ENCODE measurements at places on chromosomes 3 and 15.

GRCh38 chr3:188123170-188123905 is 30.6 kb upstream of the LPP start:
- no peak for DNase-seq

GRCh38 chr3:22475665-22476240 is 724.7 kb upstream of the ZNF385D start:
- DNase-seq = no peak

DNA sequence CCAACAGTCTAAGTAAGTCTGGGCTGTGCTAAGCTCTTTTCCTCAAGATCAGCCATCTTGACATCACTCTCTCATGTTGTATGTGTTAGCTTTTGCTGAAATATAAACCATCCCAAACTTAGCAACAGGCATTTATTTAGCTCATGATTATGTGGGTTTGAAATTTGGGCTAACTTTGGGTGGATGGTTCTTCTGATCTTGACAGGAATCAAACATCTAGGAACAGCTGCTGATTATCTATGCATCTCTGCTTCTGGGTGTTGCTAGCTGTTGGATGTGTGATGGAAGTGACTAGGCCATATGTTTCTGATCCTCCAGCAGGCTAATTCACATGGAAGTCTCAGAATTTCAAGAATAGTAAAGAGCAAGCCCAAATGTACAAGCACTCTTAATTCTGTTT is 615.2 kb upstream of the TGFBR2 start:
- DNase-seq = no peak

GRCh38 chr15:33201491-33202231 is 7.1 kb upstream of the FMN1 start:
- no peak for DNase-seq

GRCh38 chr15:31108836-31109235 is 7.3 kb upstream of the TRPM1 start:
- DNase-seq = no peak

DNA sequence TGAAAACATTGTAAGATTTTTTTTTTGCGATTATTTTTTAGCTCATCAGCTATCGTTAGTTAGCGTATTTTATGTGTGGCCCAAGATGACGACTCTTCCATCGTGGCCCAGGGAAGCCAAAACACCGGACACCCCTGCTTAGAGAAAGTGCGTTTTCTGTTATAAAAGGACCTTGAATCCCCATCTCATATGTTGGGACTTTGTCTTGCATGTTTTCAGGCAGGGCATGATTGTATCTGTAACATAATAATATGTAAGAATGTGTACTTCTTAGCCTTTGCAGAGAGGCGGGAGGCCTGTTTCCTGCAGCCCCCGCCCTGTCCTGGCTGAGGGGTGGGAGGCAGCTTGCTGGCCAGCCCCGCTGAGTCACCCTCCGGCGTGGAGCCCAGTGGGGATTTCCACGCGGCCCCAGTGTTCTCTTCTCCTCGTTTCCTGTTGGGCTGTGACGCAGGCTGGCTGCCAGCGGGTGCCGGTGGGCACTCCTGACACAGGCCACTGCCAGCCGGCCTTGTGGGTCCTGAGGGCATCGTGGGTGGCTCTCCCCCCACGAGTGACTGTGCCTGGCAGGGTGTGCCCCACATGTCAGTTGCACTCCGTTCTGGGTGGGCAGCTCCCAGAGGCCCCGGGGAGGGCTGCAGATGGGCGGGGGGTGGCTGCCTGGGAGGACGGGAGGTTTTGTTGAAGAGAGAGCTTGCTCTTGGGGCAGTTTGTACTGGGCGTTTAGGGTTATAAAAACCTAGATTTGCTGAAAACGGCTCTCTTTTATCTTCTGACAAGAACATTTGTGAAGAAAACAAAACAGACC is 55.6 kb downstream of the SMAD3 start:
- DNase-seq = peak; percentile 64

GRCh38 chr15:45224621-45225217 is 27.3 kb upstream of the SLC28A2 start:
- DNase-seq = no peak

DNA sequence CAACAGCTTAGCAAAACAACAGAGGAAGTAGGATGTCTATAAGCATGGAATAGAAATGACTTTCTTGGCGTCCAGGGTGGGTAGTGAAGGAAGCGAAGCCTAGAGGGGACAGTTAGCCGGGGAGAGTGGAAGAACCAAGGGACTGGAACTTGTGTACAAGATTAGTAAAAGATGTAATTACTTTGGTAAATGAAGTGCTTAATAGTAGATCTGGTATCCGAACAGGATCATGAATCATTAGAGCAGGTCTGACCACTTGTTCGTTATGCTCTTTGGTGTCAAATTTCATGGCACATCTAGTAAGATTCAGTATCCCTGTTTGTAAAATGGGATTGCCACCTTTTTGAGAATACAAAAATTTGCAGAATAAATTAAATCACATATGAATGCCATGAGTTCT is 112.5 kb upstream of the MLF1 start:
- no peak for DNase-seq

DNA sequence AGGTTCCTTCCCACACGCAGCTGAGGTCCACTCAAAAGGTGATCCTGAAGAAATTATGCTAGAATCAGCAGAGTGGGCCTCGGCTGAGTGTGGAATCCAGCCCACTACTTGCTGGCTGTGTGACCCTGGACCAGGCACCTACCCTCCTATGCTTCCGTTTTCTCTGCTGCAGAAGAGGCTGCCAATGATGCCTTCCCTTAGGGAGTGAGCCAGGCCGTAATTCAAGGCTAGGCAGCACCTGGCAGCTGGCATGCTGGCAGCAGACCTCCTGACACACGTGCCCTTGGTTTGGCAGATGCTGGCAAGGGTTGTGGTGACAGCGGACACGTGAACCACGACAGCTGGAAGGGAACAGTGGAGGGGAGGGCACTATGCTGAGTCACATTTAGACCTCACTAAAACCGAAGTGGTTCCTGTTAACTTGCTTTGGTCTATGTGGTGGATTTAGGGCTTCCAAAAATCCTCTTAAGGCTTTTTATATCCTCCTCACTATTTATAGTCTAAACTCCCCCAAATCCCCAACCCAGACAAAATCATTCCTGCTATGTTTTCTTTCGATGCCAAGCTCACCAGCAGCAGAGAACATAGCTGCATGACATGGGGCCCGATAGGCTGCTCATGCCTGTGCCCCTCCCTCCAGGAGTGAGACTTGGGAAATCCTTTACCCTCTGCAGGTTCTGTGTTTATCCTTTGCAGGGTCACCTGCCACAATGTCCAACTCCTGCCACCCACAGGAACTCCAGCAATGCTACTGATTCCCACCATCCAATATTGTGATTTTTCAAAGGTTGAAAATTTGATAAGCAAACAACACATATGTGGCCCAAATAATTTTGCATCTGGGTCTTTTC is 10.6 kb upstream of the PCSK6 start:
- no peak for DNase-seq

- no peak for DNase-seq
Measured at GRCh38 chr3:21517184-21517583, 233.8 kb downstream of the ZNF385D start.

- no peak for DNase-seq
Measured at GRCh38 chr15:92580521-92580920, 75.1 kb downstream of the FAM174B start.

DNA sequence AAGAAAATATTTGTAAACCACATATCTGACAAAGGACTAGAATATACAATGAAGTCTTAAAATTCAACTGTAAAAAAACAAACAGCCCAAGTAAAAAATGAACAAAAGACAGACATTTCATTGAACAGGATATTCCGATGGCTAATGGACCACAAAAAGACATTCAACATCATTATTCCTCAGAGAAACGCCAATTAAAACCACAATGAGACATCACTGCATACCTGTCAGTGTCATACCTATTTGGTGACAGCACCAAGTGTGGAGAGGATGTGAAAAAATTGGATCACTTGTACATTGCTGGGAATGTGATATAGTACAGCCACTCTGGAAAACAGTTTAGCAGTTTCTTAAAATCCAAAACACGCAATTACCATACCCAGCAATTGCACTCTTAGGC is 29.9 kb upstream of the TJP1 start:
- DNase-seq = no peak

GRCh38 chr3:80190051-80190450 is 422.3 kb upstream of the ROBO1 start:
- DNase-seq = no peak

DNA sequence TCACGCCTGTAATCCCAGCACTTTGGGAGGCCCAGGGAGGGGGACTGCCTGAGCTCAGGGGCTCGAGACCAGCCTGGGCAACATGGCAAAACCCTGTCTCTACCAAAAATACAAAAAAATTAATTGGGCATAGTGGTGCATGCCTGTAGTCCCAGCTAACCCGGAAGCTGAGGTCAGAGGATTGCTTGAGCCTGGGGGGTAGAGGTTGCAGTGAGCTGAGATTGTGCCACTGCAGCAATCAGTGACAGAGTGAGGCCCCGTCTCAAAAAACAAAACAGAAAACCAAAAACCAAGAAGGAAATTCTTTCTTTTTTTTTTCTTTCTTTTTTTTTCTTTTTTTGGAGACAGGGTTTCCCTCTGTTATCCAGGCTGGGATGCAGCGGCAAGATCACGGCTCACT is 3.5 kb downstream of the SPATA12 start:
- DNase-seq = no peak

DNA sequence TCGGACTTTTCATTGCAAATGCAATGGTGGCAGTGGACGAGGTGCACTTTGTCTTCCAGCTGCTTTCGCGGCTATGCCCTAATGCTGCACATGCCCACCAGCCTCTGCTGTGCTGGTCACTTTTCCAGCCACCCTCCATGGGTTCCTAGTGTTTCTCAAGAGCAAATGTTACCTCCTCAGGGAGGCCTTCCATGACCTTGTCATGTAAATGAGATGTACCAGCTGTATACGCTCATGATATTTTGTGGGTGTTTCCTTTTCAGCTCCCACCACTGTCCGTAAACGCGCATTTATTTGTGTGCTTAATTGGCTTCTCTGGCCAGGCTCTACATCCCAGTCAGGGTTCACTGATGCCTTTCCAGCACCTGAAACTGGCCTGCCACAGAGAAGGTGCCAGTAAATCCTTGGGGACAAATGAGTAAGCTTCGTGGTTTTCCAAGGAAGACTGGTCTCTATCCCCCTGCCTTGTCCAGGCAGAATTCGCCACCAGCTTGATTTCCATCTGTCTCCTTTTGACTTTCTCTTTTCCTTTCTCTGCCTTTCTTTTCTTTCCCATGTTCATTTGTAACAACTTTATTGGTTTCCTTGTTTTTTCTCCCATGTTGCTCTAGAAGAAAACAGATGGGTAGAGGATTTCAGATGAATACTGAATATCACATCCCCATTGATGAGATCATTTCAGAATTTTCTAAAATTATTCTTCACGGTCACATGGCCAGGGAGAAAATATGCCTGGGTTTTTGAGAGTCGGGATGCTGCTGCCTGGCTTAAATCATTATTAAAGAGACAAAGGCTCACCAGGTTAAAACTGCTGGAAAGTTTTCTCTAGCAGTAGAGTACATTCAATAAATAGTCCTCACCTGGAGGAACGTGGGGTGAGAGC is 82.5 kb downstream of the CHST2 start:
- DNase-seq = no peak

DNA sequence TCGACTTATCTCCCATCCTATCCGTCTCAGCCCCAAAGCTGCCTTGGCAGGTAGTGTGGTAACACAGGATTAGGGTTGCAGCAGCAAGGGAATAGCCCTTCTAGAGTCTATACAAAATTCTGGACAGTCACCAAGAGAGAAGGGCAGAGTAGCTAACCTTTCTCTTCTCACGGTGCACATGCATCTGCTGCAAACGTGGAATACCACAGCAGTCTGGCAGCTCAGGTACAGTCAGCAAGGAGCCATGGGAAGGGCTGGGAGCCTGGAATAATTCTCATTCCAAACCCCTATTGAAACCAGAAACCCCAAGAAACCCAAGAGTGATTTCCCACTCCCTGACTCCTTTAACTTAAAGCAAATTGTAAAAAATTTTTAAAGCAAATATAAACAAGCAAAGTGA is 92.3 kb upstream of the THRB start:
- DNase-seq = no peak

- DNase-seq = no peak
Measured at GRCh38 chr15:78651007-78651406, 10.0 kb upstream of the CHRNB4 start.

- DNase-seq = no peak
Measured at GRCh38 chr15:93617443-93617842, 528.4 kb upstream of the RGMA start.

DNA sequence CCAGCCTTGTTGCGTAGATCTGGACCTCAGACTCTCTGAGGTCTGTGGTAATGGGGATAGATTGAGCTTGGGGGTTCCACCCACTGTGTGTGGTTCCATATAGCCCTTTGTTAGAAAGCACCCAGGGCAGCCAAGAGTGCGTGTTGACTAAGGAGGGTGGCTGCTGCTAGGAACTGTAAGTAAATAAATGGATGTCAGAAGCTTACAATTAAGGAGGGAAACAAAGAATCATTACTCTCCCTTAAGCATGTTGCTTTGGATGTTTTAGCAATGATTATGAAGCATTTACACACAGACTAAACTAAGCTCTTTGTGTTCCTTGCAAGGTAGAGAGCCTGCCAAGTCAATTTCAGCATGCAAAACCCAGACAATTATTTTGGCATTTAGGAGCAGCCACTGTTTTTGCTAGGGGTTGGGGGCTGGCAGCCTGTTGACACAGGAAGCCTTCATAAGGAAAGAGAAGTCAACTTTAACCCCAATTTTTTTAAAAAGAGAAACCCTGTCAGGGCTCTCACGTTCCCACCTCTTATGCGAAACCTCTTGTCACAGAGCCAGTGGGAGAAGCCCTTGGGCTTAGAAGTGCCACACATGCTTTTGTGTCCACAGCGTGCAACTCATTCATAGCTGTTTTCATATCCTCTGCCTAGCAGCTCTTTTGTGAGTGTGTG is 127.8 kb downstream of the CMSS1 start:
- no peak for DNase-seq

DNA sequence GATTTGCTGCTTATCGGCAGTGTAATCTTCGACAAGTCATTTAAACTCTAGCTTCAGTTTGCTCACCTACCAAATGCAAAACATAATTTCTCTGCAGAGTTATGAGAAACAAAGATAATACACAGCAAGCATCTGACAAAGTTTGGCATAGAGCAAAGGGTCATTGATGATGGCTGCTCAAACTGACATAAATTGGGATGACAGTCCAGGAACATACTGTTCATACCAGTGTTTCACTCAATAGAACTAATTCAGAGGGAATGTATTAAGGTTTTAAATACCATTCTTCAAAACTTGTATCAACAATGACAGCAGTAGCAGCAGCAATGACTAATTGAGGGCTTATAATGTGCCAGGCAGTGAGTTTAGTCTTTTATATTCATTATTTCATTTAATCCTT is 137.6 kb downstream of the SPATA16 start:
- DNase-seq = no peak

- DNase-seq = no peak
Measured at GRCh38 chr3:151638555-151639417, 94.9 kb upstream of the AADACL2 start.

GRCh38 chr3:127770671-127771355 is 51.5 kb downstream of the MGLL start:
- no peak for DNase-seq

GRCh38 chr3:40997711-40998519 is 201.4 kb upstream of the CTNNB1 start:
- DNase-seq = no peak

DNA sequence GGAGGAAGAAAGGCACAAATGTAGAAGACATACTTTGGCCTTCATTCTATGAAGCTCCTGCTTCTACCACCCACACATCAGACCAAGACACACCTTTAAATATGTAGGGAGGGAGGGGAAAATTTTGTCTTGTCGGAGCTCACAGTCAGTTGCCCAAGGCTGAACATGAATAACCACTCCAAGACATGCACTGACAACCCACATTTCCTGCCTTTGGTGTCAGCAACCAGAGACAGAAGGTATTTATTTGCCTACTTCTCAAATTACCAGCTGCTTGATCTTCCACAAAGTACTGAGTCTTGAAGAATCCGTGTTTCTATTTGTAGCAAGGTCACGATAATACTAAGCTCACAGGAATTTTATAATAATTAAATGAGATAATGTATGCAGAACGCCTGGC is 169.7 kb downstream of the KCNMB2 start:
- DNase-seq = no peak

All from effector CD8-positive, alpha-beta T cell (primary cell).